ENCODE measurements at places on chromosomes 7 and 10.

GRCh38 chr7:81187753-81188152, 268.9 kb upstream of the SEMA3C start:
- H3K27me3 ChIP-seq = no peaks in the 10 kb centered on the region
- H3K4me3 ChIP-seq = no peak overlapping the region
- no peak for DNase-seq
- H3K36me3 ChIP-seq = no peaks in the 10 kb centered on the region
- no peaks in the 10 kb centered on the region for H3K4me1 ChIP-seq
- H3K27ac ChIP-seq = no peak overlapping the region

GRCh38 chr7:149325248-149325647, 63.3 kb downstream of the ZNF783 start:
- no peak overlapping the region for H3K4me3 ChIP-seq
- DNase-seq = no peak
- H3K27ac ChIP-seq = no peak overlapping the region
- H3K27me3 ChIP-seq = peaks cover 4% of the 10 kb centered on the region

- H3K4me3 ChIP-seq = no peak overlapping the region
- H3K27me3 ChIP-seq = peaks cover 7% of the 10 kb centered on the region
- no peak for DNase-seq
- H3K4me1 ChIP-seq = peaks cover 11% of the 10 kb centered on the region
- no peak overlapping the region for H3K27ac ChIP-seq
- H3K36me3 ChIP-seq = no peaks in the 10 kb centered on the region
Observed at GRCh38 chr10:43093423-43094076, 16.7 kb downstream of the RET start.

DNA sequence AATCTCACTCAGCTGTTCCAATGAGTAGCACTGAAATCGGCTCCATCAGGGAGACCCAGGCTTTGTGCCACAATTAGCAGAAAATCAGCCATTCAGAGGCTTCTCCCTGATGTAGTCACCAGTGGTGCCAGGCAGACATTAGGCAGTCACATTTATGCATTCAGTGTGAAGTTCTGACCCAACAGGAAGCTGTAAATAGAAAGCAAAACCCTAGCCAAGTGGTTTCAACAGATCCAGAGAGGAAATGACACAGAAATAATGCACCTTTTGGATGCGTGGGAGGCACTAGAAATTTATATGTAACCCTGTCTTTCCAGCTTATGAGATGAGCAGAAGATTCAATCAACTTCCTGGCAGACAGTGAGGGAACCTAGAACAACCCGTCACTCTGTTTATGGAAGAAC, 186.4 kb downstream of the PDE1C start:
- H3K36me3 ChIP-seq = no peaks in the 10 kb centered on the region
- DNase-seq = no peak
- no peaks in the 10 kb centered on the region for H3K27me3 ChIP-seq
- peaks cover 9% of the 10 kb centered on the region for H3K4me1 ChIP-seq

- no peak overlapping the region for H3K4me3 ChIP-seq
- no peak overlapping the region for H3K27ac ChIP-seq
- H3K36me3 ChIP-seq = peaks cover 4% of the 10 kb centered on the region
- H3K4me1 ChIP-seq = no peaks in the 10 kb centered on the region
Observed at GRCh38 chr7:140552240-140552679, 73.0 kb upstream of the MKRN1 start.

DNA sequence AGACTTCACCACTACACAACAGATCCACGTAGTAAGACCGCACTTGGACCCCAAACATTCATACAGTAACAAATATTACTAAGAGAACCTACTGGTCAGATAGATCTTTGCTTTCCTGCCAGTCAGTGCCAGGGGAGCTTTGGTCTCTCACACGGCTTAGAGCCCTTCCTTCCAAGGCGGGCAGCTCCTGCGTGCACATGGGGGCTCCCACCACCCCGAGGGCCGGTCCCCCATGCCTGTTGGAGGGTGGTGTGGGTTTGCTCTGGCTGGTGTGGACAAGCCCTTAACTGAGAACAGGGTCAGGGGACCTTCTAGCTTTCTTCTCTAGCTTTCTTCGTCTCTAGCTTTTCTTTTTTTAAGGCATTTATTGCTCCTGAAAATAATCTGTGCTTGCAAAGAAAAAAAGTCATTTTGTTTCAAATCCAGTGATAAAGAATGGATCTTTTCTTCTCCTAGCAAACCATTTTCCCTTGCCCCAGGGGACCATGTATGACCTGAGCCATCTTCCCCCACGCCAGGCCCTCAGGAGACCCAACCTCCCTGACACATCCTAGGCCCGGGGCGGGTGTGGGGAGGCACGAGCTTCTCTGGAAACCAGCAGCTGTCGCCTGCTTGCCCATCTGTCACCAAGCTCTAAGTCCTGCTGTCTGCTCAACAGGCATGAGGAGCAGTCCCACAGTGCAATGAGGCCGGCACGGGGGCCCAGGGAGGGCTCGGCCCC, 591.1 kb downstream of the PTPRN2 start:
- H3K27ac ChIP-seq = no peak overlapping the region
- no peak for DNase-seq
- H3K36me3 ChIP-seq = peaks cover 7% of the 10 kb centered on the region
- peaks cover 12% of the 10 kb centered on the region for H3K27me3 ChIP-seq

DNA sequence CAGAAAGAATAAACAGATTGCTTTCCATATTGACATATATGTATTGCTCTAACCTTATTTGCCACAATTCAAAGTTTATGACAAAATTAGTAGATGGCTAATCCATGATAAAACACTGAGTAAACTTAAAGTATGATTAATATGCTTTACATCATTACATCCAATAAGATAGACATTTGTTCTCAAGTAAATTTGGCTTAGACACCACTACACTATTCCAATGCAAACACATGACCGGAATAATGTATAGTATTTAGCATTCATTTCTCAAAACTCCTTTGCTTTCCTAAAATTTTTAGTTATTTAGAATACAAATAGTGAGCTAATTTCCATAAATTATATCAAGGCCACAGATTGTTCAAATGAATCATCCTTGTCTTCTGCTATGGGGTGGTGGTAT, 20.2 kb downstream of the SEM1 start:
- no peak overlapping the region for H3K4me3 ChIP-seq
- no peak for DNase-seq
- H3K27me3 ChIP-seq = peaks cover under 1% of the 10 kb centered on the region
- H3K36me3 ChIP-seq = peaks cover 9% of the 10 kb centered on the region

All from endothelial cell (in vitro differentiated cells).